ENCODE measurements at places on chromosomes 1 and 21. TPM values are rescaled to one million over a fixed set of nuclear protein-coding genes. Genes with fewer than 3 reads are reported as not detected.

Gene C8B
- total RNA-seq: not detected

Gene OR10J4
- not detected for total RNA-seq

Gene LDLRAD1
- not detected for total RNA-seq

GRCh38 chr1:203691447-203691846, 64.8 kb downstream of the ATP2B4 start:
- DNase-seq: no peak

Gene CR1L
- not detected for total RNA-seq
